ENCODE measurements at places on chromosomes 1 and 21. TPM values are rescaled to one million over a fixed set of nuclear protein-coding genes. Genes with fewer than 3 reads are reported as not detected.

DNA sequence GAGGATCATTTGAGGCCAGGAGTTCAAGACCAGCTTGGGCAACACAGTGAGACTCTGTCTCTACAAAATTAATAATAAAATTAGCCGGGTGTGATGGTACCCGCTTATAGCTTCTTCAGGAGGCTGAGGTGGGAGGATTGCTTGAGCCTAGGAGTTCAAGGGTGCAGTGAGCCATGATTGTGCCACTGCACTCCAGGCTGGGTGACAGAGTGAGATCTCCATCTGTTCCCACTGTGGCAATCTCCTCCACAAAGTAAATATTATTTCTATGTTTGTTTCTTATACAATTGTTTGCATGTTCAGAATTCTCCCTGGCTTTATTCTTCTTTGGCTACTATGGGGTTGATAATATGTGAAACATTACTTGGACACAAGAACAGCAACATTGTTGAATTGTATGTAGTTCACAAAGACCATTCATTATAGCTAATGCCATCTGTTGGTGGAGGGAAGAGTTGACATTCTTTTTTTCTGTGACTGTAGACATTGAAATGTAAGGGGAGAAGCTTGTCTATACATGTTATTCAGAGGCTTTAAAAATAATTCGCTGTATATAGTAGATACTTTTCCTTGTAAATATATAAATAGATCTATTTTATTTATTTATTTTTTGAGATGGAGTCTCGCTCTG, 47.8 kb upstream of the SRSF10 start:
- no peak overlapping the region for H3K4me3 ChIP-seq
- H3K27me3 ChIP-seq = no peaks in the 10 kb centered on the region
- H3K4me1 ChIP-seq = no peaks in the 10 kb centered on the region
- peak; percentile 51 for DNase-seq
- no peak overlapping the region for H3K27ac ChIP-seq
- H3K36me3 ChIP-seq = no peaks in the 10 kb centered on the region

Gene S100A7A
- not detected for total RNA-seq

GRCh38 chr21:31298618-31299269, 45.3 kb downstream of the TIAM1 start:
- no peaks in the 10 kb centered on the region for H3K27me3 ChIP-seq
- H3K4me3 ChIP-seq = no peak overlapping the region
- no peak overlapping the region for H3K27ac ChIP-seq
- H3K36me3 ChIP-seq = no peaks in the 10 kb centered on the region

DNA sequence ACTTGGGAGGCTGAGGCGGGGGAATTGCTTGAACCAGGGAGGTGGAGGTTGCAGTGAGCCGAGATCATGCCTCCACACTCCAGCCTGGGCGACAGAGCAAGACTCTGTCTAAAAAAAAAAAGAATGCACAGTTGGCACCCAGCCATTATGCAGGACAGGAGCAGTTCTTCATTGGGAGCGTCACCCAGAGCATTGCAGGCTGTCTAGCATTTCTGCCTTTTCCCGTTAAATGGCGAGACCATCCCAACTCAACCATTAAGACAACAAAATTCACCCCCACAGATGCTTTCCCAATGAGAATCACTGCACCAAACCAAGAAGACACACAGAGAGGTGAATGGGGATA, 105.8 kb downstream of the EDEM3 start:
- no peaks in the 10 kb centered on the region for H3K27me3 ChIP-seq
- H3K36me3 ChIP-seq = no peaks in the 10 kb centered on the region
- H3K27ac ChIP-seq = no peak overlapping the region
- no peaks in the 10 kb centered on the region for H3K4me1 ChIP-seq

GRCh38 chr1:64527165-64527564, 57.2 kb downstream of the CACHD1 start:
- H3K4me1 ChIP-seq = no peaks in the 10 kb centered on the region
- no peak overlapping the region for H3K27ac ChIP-seq
- no peak overlapping the region for H3K4me3 ChIP-seq
- no peaks in the 10 kb centered on the region for H3K36me3 ChIP-seq

Gene OR2T35
- total RNA-seq = not detected

Gene RAD54L
- 1.8 TPM for total RNA-seq

Gene PPIAL4G
- total RNA-seq = 0.33 TPM

- H3K27ac ChIP-seq = no peak overlapping the region
- DNase-seq = no peak
- no peak overlapping the region for H3K4me3 ChIP-seq
- H3K4me1 ChIP-seq = peaks cover 32% of the 10 kb centered on the region
Measured at GRCh38 chr1:5390504-5390903, 601.7 kb downstream of the NPHP4 start.

DNA sequence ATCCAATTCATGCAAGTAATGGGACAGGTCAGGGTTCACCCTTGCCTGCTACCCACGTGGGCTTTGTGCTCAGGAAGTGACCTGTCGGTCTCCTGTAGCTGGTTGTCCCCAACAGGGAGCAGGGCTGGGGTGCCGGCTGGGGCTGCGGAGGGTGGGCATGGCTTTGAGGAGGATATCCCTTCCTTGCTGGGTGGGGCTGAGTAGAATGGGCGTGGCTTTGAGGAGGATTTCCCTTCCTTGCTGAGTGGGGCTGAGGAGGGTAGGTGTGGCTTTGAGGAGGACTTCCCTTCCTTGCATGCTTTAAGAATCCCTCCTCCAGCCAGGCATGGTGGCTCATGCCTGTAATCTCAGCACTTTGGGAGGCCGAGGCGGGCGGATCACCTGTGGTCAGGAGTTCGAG, 151.3 kb downstream of the CLIC6 start:
- no peak overlapping the region for H3K4me3 ChIP-seq
- no peaks in the 10 kb centered on the region for H3K27me3 ChIP-seq
- H3K27ac ChIP-seq = no peak overlapping the region
- DNase-seq = no peak
- H3K36me3 ChIP-seq = peaks cover 28% of the 10 kb centered on the region

- no peaks in the 10 kb centered on the region for H3K27me3 ChIP-seq
- no peaks in the 10 kb centered on the region for H3K36me3 ChIP-seq
- DNase-seq = no peak
- no peaks in the 10 kb centered on the region for H3K4me1 ChIP-seq
- H3K4me3 ChIP-seq = no peak overlapping the region
Measured at GRCh38 chr1:41475859-41476567, 8.5 kb downstream of the EDN2 start.

- no peaks in the 10 kb centered on the region for H3K4me1 ChIP-seq
- no peak overlapping the region for H3K4me3 ChIP-seq
- H3K27me3 ChIP-seq = no peaks in the 10 kb centered on the region
Measured at GRCh38 chr21:25983745-25984144, 186.8 kb downstream of the APP start.

GRCh38 chr1:203188686-203189232, 2.3 kb upstream of the CHI3L1 start:
- no peaks in the 10 kb centered on the region for H3K27me3 ChIP-seq
- no peak overlapping the region for H3K27ac ChIP-seq
